ENCODE measurements at places on chromosomes 6 and 20.

DNA sequence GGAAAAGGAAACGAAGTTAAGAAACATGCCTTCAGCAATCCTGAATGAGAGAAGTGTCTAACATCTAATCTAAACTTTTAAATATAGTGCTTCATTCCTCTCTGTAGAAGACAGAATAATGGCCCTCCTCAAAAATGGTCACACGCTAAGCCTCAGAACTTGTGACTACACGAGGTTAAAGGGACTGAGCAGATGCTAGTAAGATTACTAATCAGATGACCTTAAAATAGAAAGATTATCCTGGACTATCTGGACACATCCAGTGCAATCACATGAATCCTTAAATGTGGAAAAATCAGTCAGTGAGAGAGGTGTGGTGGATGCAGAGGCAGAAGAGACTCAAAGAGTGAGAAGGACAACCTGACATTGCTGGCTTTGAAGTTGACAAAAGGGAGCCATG lies 126.1 kb downstream of the TBX18 start:
- no peak for DNase-seq

GRCh38 chr6:29531668-29532067 lies 27.9 kb downstream of the UBD start:
- no peak for DNase-seq

GRCh38 chr6:92847988-92848387 lies 571.4 kb downstream of the EPHA7 start:
- no peak for DNase-seq

DNA sequence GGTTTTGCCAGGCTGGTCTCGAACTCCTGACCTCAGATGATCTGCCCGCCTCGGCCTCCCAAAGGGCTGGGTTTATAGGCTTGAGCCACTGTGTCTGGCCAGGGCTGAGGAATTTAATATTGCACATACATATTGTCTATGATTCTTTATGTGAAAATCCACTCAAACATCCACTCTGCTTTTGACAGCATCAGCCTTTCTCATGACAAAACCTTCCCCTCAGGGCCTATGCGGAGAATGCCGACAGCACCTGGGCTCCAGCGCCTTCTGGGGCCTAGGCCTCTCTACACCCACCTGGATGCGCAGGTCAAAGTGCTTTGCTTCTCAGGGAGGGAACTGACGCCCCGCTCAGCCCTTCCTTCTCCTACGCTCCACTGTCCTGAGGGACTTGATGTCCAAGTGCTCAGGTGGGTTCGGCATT lies 5.4 kb downstream of the RAMACL start:
- DNase-seq = no peak

DNA sequence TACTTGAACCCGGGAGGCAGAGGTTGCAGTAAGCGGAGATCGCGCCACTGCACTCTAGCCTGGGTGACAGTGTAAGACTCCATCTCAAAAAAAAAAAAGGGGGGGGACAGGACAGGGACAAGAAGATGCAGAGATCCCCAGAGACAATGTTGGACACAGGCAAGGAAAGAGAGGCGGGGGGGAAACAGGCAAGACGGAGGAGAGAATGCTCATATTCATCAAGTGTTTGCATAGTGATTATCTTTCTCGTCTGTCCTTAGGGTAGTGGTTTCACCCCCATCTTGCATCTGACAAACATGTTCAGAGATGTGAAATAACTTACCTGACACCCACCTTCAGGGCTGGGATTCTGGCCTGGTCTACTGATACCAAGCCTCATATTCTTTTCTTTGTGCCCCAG lies 29.0 kb downstream of the CHMP4B start:
- no peak for DNase-seq

- no peak for DNase-seq
These were observed 394.5 kb downstream of the PLCB1 start for GRCh38 chr20:8526610-8527009.

GRCh38 chr6:154164397-154164796 lies 125.4 kb downstream of the OPRM1 start:
- DNase-seq = peak; percentile 10

DNA sequence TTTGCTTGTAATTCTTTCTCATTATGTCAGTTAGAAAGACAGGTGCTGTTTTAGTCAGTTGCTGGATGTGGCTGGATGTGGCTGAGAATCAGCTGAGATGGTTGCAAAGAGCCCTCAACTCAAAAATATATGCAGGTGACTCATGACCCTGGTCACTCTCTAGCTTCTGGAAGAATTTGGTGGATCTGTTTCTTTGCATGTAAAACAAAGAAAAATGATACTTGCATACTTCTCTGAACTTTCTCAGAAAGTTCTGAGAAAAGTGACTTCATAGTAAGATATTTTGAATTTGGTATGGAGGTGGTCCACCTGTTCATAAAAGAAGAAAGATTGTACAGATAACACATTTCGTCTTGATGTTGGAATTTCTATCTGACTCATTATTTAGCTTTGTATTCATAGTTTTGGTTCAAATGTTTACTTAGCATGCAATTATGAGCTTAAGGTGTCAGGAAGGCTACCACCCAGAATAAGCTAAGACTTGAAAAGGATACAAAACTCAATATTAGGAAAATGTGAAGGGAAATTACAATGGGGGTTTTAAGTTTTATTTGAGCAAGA lies 163.2 kb upstream of the OLIG3 start:
- DNase-seq = no peak

- DNase-seq = no peak
These were observed 53.6 kb downstream of the KAT14 start for GRCh38 chr20:18191306-18191705.

DNA sequence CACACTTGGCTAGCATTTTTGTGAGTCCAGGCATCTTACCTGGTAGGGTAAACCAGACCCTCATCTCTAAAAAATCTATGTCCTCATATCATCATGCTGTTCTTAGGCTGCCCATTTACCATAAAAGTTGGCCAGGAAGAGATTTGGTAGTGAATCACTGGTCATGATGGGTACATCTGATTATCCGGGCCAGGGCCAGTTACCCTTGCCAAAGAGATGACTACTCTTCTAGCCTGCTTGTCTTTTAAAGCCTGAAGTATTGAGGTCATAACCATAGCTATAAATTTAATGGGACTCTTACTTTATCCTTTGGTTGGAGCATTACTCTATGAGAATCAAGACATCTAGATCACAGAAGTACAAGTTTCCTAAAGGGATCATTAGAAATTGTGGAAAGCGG lies 276.8 kb downstream of the TENT5A start:
- DNase-seq = no peak

DNA sequence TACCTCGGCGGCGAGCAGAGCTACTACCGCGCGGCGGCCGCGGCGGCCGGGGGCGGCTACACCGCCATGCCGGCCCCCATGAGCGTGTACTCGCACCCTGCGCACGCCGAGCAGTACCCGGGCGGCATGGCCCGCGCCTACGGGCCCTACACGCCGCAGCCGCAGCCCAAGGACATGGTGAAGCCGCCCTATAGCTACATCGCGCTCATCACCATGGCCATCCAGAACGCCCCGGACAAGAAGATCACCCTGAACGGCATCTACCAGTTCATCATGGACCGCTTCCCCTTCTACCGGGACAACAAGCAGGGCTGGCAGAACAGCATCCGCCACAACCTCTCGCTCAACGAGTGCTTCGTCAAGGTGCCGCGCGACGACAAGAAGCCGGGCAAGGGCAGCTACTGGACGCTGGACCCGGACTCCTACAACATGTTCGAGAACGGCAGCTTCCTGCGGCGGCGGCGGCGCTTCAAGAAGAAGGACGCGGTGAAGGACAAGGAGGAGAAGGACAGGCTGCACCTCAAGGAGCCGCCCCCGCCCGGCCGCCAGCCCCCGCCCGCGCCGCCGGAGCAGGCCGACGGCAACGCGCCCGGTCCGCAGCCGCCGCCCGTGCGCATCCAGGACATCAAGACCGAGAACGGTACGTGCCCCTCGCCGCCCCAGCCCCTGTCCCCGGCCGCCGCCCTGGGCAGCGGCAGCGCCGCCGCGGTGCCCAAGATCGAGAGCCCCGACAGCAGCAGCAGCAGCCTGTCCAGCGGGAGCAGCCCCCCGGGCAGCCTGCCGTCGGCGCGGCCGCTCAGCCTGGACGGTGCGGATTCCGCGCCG lies 994 bp downstream of the FOXC1 start:
- no peak for DNase-seq

GRCh38 chr20:61683721-61684120 lies 382.0 kb downstream of the TAF4 start:
- DNase-seq = no peak

GRCh38 chr20:63498960-63499337 lies at the start of gene EEF1A2:
TSS of gene EEF1A2 (minus strand) at chr20:63499083. CDS start at chr20:63497763, 1,320 bp downstream.
- no peak for DNase-seq

- peak; percentile 28 for DNase-seq
These were observed 75.2 kb upstream of the IYD start for GRCh38 chr6:150293423-150294173.

GRCh38 chr6:93516441-93516840 lies 97.1 kb upstream of the EPHA7 start:
- no peak for DNase-seq

GRCh38 chr6:42981836-42982235 lies 2.5 kb upstream of the PPP2R5D start:
- no peak for DNase-seq

GRCh38 chr20:51195419-51195901 lies 172.6 kb upstream of the KCNG1 start:
- DNase-seq = no peak

GRCh38 chr6:25608558-25609174 lies 43.3 kb upstream of the SCGN start:
- DNase-seq = no peak

GRCh38 chr6:36624461-36625157 lies 30.4 kb downstream of the SRSF3 start:
- DNase-seq = no peak

GRCh38 chr6:148776321-148777308 lies 29.8 kb downstream of the UST start:
- peak; percentile 34 for DNase-seq

GRCh38 chr20:59664421-59664941 lies 60.1 kb downstream of the PHACTR3 start:
- DNase-seq = no peak

- DNase-seq = no peak
These were observed 180.5 kb downstream of the IBTK start for GRCh38 chr6:82066991-82067411.

- DNase-seq = peak; percentile 62
These were observed 671.2 kb downstream of the COL12A1 start for GRCh38 chr6:74534465-74535211.

- DNase-seq = peak; percentile 76
These were observed 488.4 kb downstream of the PREX1 start for GRCh38 chr20:48339190-48339985.

DNA sequence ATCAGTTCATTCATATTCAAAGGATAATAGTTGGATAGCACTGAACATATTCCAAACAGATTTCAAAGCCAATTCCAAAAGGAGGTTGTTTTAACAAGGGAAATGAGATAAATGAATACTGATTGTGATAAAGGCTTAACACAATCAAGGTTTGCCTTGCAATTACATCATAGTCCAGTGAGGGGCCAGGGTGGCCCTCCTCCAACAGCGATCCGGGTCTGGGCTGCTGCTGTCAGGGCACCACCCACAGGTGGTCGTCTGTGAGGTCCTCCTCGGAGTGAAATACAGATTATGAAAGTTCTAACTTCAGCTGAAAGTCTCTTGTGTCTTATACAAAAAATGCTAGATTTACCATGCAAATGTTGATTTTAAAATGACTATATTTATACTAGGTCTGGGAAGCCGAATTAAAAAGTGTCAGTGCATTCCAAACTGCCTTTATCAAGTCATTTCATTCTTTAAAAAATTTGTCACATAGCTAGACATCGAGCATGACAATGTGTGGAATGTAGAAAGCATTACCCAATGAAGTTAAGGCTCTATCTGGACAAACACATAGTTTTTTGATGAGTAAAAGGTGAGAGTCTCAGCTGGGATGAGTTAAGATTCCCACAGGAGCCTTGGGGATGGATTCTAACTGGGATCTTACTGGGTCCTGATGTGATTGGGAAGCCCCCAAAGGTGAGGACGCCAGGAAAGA lies 65.9 kb upstream of the SLC22A23 start:
- no peak for DNase-seq

Data from non-pigmented ciliary epithelial cell (primary cell).